ENCODE measurements at places on chromosomes 12 and 14. TPM values are rescaled to one million over a fixed set of nuclear protein-coding genes. Genes with fewer than 3 reads are reported as not detected.

GRCh38 chr12:64976131-64976530 is 145.0 kb downstream of the WIF1 start:
- DNase-seq = peak; percentile 7

DNA sequence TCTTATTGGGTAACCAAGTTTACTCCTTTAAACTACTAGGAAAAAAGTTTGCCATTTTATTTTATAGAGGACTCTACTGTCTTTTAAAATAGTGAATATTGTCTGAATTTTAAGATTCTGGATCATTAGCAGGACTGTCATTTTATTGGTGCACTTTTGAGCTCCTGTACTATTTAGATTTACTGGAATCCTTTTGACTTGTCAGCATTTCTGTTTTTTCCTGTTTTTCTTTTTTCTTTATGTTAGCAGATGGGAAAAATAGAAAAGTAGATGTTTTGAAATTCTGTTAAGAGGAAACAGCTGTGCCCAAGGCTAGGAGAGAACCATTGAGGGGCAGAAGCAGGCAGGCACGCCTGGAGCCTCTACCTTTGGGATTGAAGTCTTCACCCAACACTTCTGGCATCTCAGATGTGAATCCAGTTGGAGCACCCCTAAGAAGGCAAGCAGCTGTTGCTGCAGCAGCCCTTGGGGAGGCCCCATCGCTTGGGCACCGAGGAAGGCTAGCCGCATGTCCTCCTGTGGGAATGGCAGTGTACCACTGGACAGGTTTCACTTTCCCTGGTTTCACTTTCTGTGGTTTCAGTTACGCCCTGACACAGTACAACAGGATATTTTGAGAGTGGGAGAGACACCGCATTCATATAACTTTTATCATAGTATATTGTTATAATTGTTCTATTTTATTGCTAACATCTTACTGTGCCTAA is 11.5 kb downstream of the RIMKLB start:
- DNase-seq = peak; percentile 71

DNA sequence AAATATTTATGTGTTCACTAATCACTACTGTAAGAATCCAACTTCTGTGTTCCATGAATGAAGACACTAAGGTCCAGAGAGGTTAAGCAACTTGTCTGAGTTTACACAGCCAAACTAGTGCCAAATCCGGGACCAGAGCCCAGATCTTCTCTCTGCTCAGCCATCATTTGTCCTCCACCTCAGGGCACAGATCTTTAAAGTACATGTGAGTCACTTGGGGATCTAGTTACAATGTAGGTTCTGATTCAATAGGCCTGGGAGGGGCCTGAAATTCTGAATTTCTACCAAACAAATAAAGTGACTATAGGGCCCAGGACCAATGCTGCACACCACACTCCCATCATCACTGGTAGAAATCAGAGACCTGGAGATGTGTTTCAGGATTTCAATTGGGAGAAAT is 162.9 kb downstream of the GXYLT1 start:
- DNase-seq = peak; percentile 19

MYH7 gene
- not detected for total RNA-seq

MEG3 gene
- total RNA-seq = 14.3 TPM
